ENCODE measurements at places on chromosomes 2 and 18.

DNA sequence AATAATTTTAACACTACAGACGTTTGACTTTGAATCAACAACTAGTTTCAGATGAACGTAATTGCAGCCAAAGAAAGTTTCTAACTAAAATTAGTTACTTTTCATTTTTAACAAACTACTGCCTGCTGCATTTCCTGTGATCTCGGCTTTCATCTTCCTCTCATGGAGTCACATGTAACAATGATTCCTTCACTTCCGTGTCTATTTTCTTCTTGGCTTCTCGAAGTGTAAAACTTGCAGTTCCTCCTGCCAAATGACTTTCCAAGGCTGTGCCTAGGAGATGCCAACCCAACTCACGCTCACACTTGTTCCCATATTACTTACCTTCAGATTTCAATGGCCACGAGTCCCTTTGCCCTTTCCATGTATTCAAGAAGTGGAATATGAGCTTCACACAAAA is 1406.3 kb upstream of the CELF4 start:
- DNase-seq: no peak

- no peak for DNase-seq
Measured at GRCh38 chr2:159140070-159140769, 146.3 kb downstream of the WDSUB1 start.

GRCh38 chr2:27010139-27010538 is 22.6 kb upstream of the TMEM214 start:
- DNase-seq: no peak

DNA sequence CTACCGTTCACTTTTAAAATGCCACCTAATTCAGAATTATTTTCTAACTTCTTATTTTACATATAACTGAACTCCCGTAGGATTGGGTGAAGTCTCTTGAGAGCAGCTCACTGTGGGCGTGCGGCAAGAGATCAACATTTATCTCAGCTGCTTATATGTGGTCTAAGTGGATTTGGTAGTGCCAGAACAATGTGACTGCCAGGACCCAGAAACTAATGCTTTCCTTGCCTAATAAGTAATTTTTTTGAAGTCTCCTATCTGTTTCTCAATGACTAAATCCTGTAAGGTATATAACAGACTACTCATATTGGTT is 11.2 kb upstream of the NFE2L2 start:
- DNase-seq: no peak

- DNase-seq: no peak
Measured at GRCh38 chr2:138503087-138503442, 1.5 kb downstream of the SPOPL start.

DNA sequence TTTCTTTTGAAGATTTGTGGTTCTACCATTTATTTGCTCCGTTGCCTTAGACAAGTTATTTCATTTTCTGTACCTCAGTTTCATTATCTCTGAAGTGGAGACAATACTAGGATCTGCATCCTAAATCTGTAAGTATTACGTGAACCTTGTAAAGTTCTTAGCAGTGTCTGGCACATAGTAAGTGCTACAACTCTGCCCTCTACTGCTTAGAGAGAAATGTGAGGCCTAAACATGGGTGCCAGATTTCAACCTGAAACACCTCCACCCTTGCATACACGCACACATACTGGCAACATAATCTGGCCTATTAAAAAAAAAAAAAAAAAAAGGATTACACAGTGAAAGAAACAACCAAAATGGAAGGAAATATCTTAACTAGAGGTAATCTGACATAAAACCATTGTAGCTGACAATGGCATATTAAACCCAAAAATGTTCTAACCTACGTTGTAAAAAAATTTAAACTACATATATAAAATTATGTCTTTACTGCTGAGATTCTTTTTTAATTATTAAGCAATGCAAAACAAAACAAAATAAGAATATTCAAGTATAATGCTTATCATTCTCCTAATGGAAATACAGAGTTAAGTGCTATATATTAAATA is 132.6 kb downstream of the MAP2 start:
- no peak for DNase-seq

- no peak for DNase-seq
Measured at GRCh38 chr18:75391279-75392225, 36.0 kb downstream of the SMIM21 start.

- no peak for DNase-seq
Measured at GRCh38 chr18:24659827-24660720, 199.6 kb downstream of the HRH4 start.

DNA sequence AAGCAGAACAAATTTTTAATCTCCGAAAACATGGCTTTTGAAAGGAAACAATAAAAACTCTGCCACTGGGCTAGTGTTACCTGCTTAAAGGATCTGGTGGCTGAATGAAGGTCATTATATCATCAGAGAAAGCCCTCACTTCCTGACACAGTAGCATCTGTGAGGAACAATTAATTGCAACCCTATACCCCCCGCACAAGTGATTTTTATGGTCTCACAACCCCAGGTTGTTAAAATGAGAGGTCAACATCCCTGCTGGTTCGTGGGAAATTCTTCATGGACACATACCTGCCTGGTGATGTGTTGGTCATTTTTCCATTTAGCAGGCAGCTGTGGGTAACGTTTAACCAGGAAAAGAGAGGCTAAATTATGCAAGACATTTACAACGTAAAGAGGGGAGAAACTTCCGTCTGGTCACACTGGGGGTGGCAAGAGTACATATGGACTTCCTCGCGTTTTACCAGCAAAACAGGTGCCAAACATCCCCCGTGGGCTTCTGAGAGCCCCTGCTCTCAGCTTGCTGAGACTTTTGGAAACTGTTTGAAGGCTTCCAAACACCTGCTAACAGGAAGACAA is 29.2 kb downstream of the NIFK start:
- DNase-seq: no peak

GRCh38 chr2:48218169-48218568 is 311.8 kb upstream of the STON1 start:
- DNase-seq: no peak

DNA sequence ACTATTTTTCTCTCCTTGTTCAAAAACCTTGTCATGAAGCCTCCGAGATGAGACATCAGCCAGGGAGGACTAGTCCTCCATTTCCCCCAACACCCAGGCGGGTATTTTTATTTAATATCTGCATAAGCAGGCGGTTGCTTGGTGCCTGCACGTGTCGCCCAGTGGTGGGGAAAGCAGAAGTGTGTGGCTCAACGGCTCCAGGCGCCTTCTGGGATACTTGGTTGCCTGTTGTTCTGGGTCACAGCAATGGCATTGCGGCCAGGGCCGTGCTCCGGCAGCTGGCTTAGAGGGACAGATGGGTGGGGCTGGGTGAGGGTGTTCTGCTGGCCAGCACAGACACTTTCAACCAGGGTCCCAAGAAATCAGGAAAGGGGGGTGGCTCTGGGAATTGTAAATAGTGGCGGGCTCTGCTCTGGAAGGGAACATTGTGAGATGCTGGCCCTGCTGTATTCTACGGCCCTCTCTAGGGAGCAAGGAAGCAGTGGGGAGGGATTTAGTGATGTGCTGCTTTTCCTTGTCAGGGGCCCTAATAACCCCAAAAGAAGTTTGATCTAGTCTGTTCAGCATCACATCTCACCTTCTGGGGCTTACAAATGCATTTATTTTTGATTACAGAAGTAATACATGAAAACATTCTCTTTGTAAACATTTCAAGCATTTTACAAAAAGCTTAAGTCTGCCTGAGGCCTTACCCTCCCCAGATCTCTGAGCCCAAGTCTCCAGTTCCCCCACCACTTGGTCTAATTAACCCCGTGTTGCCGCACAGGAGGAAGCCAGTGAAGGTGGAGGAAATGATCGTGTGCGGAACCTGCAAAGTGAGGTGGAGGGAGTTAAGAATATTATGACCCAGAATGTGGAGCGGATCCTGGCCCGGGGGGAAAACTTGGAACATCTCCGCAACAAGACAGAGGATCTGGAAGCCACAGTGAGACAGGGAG is 1.1 kb downstream of the VAMP8 start:
- DNase-seq: no peak

DNA sequence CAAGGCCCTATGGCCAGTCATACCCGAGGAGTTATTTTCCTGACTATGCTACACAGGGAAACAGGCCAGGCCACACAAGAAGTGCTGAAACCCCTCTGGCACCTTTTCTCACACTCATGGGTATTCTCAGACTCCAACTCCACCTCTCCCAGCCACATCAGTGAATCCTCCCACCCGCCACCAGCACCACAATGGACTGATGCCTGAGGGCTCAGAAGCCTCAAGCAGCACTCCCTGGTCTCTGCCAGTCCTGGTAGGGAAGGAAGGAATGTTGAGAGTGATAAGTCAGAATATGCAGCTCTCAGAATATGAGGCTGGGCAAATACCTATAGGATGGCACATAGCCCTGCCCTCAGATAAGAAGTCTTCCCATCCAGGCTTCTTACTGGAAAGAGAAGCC is 391.1 kb downstream of the ALK start:
- DNase-seq: no peak

Data from AG09319 (cell line).